ENCODE measurements at places on chromosomes 3 and 15. TPM values are rescaled to one million over a fixed set of nuclear protein-coding genes. Genes with fewer than 3 reads are reported as not detected.

Gene FANCD2OS
- total RNA-seq = not detected

Gene PTPRG
- total RNA-seq = 207 TPM

Gene MST1R
- total RNA-seq = 3.5 TPM

Gene TIMP4
- 35.3 TPM for total RNA-seq

Gene ADCY5
- 0.78 TPM for total RNA-seq

Gene TRPM1
- not detected for total RNA-seq

Gene ARID3B
- 6.3 TPM for total RNA-seq

Gene VIPR1
- total RNA-seq = 32.6 TPM

Gene LYSMD2
- 8.9 TPM for total RNA-seq

Gene ACTRT3
- total RNA-seq = 3.3 TPM

Gene CCDC54
- total RNA-seq = not detected

GRCh38 chr15:42984493-42985034 lies 64.0 kb upstream of the TTBK2 start:
- H3K27ac ChIP-seq = no peak overlapping the region
- DNase-seq = no peak
- H3K36me3 ChIP-seq = peaks cover 21% of the 10 kb centered on the region
- no peaks in the 10 kb centered on the region for H3K27me3 ChIP-seq

GRCh38 chr3:62554264-62554799 lies 181.0 kb upstream of the FEZF2 start:
- no peak overlapping the region for H3K4me3 ChIP-seq
- H3K27me3 ChIP-seq = no peaks in the 10 kb centered on the region
- DNase-seq = no peak
- H3K36me3 ChIP-seq = no peaks in the 10 kb centered on the region
- no peak overlapping the region for H3K27ac ChIP-seq

DNA sequence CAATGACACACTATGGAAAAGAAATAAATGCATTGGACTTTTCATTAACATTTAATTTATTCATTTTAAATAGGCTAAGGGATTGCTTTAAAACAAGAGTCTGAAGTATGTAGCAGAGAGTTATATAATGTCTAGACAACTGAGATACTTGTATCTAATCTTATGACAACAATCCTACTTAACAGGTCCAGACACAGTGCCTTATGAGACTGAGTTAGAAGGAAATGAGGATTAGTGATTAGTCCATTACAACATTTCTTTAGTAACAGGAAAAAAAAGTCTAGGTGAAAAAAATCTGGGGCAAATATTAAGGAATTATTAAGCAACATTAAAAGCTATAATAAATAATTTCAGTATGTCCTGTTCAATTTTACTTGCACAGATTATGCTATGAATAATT lies 140.6 kb downstream of the MEIS2 start:
- no peaks in the 10 kb centered on the region for H3K27me3 ChIP-seq
- H3K36me3 ChIP-seq = no peaks in the 10 kb centered on the region
- no peak overlapping the region for H3K27ac ChIP-seq

GRCh38 chr3:100269001-100269400 lies 8.2 kb downstream of the TBC1D23 start:
- H3K27ac ChIP-seq = no peak overlapping the region
- DNase-seq = no peak
- peaks cover 8% of the 10 kb centered on the region for H3K4me1 ChIP-seq
- H3K4me3 ChIP-seq = no peak overlapping the region
- H3K27me3 ChIP-seq = no peaks in the 10 kb centered on the region
- no peaks in the 10 kb centered on the region for H3K36me3 ChIP-seq

- DNase-seq = no peak
- H3K4me1 ChIP-seq = no peaks in the 10 kb centered on the region
- no peak overlapping the region for H3K4me3 ChIP-seq
Measured at GRCh38 chr3:63519426-63519825, 133.0 kb upstream of the SNTN start.

DNA sequence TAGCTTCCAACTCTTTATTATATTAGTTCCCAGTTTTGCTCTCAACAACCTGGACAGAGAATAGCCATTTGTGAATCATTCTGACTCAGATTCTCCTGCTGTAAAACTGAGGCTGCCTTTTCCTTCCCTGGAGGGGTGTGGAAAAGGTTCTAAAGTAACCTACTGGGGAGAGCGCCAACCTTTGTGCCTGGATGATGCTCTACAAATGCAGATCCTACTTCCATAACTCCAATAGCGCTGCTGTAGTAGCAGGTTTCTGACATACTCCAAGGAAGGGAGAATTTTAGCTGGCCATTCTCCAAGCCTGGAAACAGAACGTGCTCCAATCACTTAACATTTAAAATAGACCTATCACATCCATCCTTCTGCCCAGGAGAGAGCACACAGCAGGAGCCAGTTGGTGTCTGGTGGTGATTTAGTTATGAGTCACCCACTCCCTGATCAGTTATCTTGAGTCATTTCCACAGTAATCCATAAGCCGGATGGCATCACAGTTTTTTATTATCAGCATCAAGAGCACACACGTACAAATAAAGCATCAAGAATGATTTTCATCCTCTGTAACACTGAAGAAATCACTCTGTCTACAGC lies 38.3 kb downstream of the MYH15 start:
- no peaks in the 10 kb centered on the region for H3K27me3 ChIP-seq
- no peak for DNase-seq
- no peak overlapping the region for H3K4me3 ChIP-seq
- H3K4me1 ChIP-seq = no peaks in the 10 kb centered on the region
- H3K36me3 ChIP-seq = no peaks in the 10 kb centered on the region

DNA sequence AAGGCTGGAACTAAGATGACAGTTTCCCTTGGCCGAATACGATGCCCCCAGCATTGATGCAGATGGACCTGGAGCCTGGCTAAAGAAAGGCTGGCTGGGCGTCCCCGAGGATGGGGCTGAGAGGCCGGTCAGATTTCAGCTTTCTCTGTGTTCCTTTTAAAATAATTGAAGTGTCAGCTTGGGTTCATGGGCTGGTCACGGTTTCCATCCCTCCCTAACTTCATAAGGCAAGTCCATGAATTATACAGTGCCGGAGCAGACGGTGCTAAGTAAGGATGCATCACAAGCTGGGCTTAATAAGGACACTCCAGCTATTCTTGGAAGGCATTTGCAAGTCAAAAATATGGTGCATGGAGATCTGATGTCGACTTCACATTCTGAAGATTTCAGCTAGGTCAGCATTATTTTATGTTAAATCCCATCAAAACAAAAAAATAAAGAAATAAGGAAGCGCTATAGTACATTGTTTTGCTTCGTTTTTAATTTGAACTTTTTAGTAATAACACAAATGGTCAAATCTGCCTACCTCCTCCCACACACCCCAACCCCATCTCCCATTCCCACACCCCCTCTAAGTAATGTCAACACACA lies 220.8 kb downstream of the RPLP1 start:
- no peak overlapping the region for H3K27ac ChIP-seq
- no peaks in the 10 kb centered on the region for H3K4me1 ChIP-seq
- H3K27me3 ChIP-seq = no peaks in the 10 kb centered on the region
- no peaks in the 10 kb centered on the region for H3K36me3 ChIP-seq
- no peak overlapping the region for H3K4me3 ChIP-seq

DNA sequence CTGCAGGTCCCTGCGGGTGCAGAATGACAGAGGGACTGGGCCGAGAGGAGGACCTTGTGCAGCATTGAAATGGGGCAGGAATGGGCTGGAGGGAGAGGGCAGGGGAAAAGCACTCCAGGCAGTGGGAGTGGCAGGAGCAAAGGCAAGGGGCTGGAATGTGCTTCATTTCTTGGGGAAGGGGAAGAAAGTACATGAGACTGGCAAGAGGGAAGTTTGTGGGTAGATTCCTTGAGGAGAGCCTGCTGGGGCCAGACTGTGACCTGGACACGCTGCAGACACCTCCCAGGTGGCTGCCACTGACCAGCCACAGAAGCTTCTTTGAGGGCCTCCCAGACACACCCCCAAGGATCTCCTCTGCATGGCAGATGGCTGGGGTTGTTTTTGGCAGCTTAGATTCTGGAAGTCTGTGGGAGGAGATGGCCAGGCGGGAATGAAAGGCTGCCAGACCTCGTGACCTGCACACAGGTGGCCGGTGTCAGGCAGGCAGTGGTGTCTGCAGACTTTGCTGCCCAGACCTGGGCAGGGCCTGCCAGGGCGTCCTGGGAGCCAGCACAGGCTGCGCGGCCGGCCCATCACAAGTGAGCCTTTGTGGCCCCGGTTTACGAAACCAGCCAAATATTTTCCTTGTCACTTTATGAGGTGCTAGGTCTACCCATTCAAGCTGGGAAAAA lies 53.1 kb downstream of the SPSB4 start:
- H3K27ac ChIP-seq = no peak overlapping the region
- DNase-seq = no peak
- no peak overlapping the region for H3K4me3 ChIP-seq
- H3K36me3 ChIP-seq = no peaks in the 10 kb centered on the region

- DNase-seq = no peak
- H3K27ac ChIP-seq = no peak overlapping the region
- no peak overlapping the region for H3K4me3 ChIP-seq
- H3K4me1 ChIP-seq = no peaks in the 10 kb centered on the region
Measured at GRCh38 chr3:25151281-25151902, 276.7 kb upstream of the RARB start.

- no peak overlapping the region for H3K27ac ChIP-seq
- DNase-seq = no peak
- no peaks in the 10 kb centered on the region for H3K27me3 ChIP-seq
Measured at GRCh38 chr3:136311968-136312367, 61.8 kb downstream of the PCCB start.

DNA sequence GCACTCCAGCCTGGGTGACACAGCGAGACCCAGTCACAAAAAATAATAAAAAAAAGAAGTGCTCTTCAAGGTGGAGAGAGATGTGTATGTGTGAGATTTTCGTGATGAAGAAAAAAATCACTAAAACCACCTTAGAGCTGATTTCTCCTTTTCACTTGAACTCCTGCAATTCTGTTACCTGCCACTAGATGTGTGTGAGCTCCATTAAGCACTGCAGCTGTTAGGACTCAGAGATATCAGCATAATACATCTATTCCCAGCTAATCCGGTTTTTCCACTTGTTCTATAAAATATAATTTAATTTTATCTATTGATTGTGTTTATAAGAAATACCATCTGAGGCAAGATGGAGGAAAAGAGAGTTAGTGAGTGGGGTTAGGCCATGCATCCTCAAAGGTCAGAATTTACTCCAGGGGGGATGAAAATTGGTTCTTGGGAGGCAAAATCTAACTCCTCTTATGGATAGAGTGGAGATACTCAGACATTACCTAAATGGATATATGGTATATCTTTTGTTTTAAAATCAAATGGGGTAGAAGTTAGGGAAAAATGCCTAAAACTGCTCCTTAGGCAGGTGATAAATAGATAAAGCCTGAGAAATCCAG lies 152.7 kb downstream of the IL20RB start:
- no peaks in the 10 kb centered on the region for H3K27me3 ChIP-seq
- H3K4me3 ChIP-seq = no peak overlapping the region
- no peaks in the 10 kb centered on the region for H3K4me1 ChIP-seq
- H3K36me3 ChIP-seq = no peaks in the 10 kb centered on the region

DNA sequence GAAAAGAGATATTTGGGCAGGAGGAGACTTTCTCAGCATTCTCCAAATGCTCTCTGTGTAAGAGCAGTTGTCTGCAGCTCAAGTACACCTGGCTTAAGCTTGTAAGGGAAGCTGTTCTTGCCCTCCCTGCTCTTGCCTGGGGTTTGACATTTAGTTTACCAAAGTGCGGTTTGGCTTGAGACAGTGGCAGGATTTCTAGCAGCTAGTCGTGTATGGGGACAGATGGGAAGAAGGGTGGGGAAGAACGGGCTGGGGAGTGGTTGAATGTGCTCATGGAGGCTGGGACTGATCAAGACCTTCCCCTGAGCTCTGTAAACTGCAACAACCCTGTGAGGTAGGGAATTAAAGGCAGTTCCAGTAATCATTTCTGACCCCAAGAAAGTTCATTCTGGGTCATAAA lies 39.8 kb downstream of the SQOR start:
- no peak overlapping the region for H3K4me3 ChIP-seq
- H3K36me3 ChIP-seq = peaks cover 21% of the 10 kb centered on the region
- no peaks in the 10 kb centered on the region for H3K27me3 ChIP-seq
- H3K4me1 ChIP-seq = no peaks in the 10 kb centered on the region
- DNase-seq = no peak

- H3K27me3 ChIP-seq = no peaks in the 10 kb centered on the region
- no peak overlapping the region for H3K4me3 ChIP-seq
- no peaks in the 10 kb centered on the region for H3K4me1 ChIP-seq
- no peaks in the 10 kb centered on the region for H3K36me3 ChIP-seq
Measured at GRCh38 chr3:102104033-102104432, 254.7 kb downstream of the NFKBIZ start.

DNA sequence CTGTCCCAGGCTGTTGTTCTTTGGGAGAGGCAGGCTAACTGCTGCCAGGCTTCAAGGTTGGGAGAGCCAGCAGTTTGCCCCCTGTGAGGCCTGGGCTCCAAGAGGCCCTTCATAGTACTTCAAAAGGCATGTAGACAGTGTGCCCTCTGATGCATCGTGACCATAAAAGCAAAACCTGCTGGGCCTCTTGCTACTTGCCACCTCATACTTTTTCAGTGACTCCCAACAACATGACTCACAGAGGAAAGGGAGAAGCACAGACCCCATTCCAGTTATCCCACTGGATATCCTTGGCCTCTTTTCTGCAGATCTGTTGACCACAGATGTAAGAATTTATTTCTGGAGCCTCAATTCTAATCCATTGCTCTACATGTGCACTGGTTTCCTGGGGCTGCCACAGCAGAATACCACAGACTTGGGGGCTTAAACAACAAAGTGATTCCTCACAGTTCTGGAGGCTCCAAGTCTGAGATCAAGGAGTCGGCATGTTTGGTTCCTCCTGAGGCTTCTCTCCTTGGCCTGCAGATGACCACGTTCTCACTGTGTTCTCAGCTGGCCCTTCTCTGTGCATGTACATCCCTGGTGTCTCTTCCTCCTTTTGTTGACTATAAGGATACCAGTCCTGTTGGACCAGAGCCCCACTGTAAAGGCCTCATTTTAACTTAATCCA lies 8.9 kb upstream of the NSMCE3 start:
- peak; percentile 90 for DNase-seq
- peak overlapping the region; percentile 71 for H3K27ac ChIP-seq
- no peaks in the 10 kb centered on the region for H3K27me3 ChIP-seq

- no peak for DNase-seq
- peaks cover 8% of the 10 kb centered on the region for H3K4me1 ChIP-seq
- H3K36me3 ChIP-seq = no peaks in the 10 kb centered on the region
- no peaks in the 10 kb centered on the region for H3K27me3 ChIP-seq
- H3K27ac ChIP-seq = no peak overlapping the region
Measured at GRCh38 chr3:50405249-50405648, 45.9 kb upstream of the TMEM115 start.

DNA sequence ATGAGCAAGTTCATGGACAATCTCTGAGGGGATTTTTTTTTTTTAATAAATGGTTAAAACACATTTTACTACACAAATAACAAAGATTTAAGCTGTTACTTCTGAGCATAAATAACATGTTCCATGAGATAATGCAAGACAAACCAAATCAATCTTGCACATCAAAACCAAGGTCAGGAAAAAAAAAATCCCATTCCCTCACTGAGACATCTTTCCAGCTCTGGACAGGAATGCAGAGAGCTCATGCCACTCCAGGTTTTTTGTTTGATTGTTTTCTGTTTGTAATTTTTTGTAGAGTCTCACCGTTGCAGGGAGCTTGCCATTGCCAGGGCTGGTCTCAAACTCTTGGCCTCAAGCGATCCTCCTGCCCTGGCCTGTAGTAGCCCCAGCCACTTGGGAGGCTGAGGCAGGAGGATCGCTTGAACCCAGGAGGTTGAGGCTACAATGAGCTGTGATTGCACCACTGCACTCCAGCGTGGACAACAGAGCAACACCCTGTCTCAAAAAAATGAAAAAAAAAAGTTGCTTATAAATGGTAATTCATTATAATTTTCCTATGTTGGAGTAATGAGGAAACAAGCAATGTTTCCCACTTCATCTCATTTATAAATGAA lies 14.0 kb downstream of the OSBPL10 start:
- H3K27me3 ChIP-seq = no peaks in the 10 kb centered on the region
- no peaks in the 10 kb centered on the region for H3K4me1 ChIP-seq
- peak overlapping the region; percentile 43 for H3K27ac ChIP-seq
- no peak overlapping the region for H3K4me3 ChIP-seq

All from thyroid gland (tissue), 4 donors.